Activated CD8-positive, alpha-beta memory T cell treated with anti-CD3 and anti-CD28 coated beads, Interleukin-2, amount 50 U/mL, for 48 hours (primary cell): ENCODE measurements at places on chromosomes 4 and X.
A peak's percentile ranks its signal among the peaks of the same experiment; 100 is the strongest.

DNA sequence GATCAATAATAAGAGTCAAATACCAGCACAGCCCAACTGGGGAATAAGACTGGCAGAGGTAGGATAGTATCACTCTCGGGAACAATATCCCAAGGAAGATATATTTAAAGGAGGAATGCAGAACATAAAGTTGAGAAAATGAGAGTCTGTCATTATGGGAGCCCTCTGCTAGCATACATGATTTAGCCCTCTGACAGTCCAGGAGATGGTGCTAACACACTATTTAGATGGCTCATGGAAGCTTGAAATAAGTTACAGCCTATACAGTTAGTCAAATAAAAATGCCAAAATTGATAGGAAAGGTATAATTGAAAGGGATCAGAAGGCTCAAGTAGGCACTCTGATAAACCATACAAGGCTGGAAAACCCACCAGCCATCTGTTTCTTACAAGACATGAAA lies 201.0 kb upstream of the NEIL3 start:
- no peak for DNase-seq

DNA sequence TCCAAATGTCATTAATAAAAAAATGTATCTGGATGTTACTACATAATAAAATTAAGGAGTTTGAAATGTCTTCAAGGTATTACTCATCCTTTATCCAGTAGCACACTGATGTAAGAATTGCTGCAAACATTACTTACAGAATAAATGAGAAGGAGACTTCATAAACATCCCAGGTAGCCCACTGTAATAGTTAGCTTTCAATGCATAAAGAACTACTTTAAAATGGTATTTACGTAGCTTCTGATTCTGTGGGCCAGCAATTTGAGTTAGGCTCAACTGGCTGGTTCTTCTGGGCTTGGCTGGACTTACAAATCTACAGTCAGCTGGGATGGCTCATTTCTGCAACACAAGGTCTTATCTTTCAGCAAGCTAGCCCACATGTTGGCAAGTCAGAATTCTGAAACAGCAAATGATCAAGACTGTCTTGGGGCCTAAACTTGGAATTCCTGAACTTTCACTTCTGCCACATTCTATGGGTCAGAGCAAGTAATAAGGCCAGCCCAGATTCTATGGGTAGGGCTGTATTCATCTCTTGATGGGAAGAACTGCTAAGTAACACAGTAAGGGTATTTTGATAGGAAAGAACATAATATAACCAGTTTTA lies 522.5 kb downstream of the IQCM start:
- no peak for DNase-seq

DNA sequence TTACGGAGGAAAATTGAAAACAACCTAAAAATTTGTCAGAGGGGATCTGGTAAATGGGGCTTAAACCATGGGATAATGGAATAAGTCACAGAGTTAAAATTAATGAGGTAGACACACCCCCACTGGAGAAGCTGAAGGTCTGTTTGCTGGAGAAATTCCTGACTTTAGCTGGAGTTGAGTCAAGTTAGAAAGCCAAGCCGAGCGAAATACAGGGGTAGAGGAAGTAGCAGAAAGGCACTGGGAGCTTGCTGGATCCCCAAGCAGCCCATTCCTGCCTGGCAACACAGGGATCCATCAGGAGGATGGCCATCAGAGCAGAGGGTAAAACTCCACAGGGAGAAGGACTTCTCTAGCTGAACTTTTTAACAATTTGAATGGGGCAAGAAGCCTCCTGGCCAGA lies 163.8 kb downstream of the ATRX start:
- DNase-seq, result no peak

- DNase-seq, result peak; percentile 82
Measured at GRCh38 chr4:1410491-1411325, 4.5 kb upstream of the NKX1-1 start.

GRCh38 chr4:69522554-69522953 lies 26.8 kb upstream of the UGT2B4 start:
- no peak for DNase-seq

GRCh38 chr4:15414551-15415091 lies 13.2 kb upstream of the C1QTNF7 start:
- no peak for DNase-seq

GRCh38 chrX:5644776-5645175 lies 583.9 kb downstream of the NLGN4X start:
- DNase-seq, result no peak

DNA sequence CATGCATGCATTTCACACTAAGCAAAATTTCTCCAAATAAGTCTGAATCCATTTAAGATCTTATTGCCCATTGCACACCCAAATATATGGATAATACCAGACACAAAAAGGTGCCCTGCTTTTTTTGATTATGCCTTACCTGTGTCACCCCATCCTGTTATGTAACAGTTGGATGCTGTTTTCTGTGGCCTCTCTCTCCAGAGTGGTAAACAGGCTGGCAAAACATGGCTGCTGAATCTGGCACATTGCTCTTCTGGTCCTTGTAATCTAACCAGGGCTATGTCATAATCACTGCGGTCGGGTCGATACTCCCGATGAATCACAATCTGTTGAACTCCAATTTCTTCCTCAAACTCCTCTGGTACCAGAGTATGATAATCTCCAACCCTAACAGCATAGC lies 70.1 kb downstream of the PRSS12 start:
- DNase-seq, result no peak

DNA sequence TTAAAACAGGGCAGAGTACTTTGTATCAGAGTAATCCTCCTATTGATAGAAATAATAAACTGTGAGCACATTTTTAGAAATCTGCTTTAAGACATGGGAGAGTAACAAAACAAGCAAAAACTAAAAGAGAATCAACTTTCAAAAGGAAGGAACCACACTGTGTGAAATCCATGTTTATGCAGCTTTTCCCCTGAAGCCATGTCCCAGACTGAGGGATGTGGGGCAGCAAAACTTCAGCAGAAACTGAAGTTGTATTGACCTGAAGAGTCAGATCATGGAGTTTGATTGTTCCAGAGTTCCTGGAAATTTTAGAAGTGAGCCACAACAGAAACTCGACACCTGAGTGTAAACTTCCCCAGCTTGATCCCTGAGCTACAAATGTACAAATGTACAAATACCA lies 53.2 kb downstream of the COMMD8 start:
- DNase-seq, result no peak

DNA sequence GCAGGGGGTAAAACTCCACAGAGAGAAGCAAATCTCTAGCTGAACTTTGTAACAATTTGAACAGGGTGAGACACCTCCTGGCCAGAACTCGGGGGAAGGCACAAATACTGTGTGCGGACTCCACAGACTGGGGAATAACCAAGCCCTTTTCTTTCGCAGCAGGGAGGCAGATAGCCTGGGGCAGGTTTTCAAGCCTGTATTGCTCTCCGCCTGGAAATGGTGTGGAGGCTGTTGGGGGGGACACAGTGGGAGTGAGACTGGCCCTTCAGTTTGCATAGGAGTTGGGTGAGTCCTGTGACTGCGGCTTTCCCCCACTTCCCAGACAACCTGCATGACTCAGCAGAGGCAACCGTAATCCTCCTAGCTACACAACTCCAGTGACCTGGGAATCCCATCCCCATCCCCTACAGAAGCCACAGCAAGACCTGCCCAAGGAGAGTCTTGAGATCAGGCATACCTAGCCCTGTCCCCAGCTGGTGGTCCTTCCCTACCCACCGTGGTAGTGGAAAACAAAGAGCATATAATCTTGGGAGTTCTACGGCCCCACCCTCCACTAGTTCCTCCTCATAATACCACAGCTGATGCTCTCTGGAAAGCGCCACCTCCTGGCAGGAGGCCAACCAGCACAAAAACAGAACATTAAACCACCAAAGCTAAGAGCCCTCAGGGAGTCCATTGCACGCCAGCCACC lies 12.9 kb upstream of the SMPX start:
- no peak for DNase-seq

- peak; percentile 77 for DNase-seq
Measured at GRCh38 chr4:56976837-56977320, 527 bp downstream of the NOA1 start.

GRCh38 chrX:12975991-12976558 lies 1.2 kb downstream of the TMSB4X start:
- DNase-seq, result peak; percentile 65

GRCh38 chr4:36183232-36183631 lies 61.1 kb downstream of the ARAP2 start:
- no peak for DNase-seq

DNA sequence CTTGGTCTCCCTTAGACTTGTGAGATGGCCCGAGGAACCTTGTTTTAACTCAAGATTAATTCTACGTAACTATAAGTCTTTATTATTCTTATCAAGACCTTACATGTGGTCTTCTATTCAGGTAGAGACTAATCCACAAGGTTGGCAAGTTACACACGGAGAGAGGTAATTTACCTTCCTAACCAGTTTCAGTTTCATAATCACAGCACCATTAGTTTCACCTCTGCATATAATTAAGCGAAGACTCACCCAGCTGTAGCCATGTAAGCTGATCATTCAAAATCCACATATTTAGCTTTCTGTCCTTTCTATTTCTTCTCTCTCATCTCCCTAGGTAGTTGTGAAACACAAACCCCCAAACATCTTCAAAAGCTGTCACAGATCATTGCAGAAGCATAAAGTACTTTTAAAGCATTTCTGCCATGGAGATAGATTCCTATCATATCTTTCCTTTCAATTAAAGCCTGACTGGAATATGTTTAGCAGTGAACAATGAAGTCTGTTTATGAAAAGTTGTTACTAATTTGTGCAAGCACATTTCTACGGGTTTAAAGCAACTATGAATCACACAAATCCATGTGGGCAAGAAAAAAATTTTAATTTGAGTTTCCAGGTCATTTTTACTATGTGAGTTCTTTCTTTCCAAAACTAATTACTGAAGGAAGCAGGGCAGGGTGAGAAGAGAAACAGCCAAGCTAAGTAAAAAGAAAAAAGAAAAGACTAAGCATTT lies 78.5 kb downstream of the BTC start:
- no peak for DNase-seq

GRCh38 chrX:17744896-17745523 lies 7.7 kb downstream of the SCML1 start:
- no peak for DNase-seq

DNA sequence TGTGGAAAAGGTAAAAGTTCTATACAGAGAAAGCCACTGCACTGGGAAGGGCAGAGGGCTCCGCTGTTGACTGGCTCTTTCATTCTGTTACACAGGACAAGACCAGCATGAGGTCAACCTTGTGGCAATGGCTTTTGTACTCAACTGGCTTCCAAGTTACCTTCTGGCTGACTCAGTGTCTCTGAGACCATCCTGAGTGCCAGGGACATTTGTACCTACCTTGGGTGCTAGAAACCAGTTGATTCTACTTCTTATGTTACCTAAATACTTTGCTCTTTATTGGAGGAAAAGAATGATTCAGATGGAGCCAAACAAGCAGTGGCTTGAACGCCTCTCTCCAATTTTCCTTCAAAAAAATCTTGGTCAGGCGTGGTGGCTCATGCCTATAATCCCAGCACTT lies 123.2 kb downstream of the RBM47 start:
- no peak for DNase-seq

- DNase-seq, result no peak
Measured at GRCh38 chrX:106672527-106672926, 54.0 kb upstream of the RNF128 start.

DNA sequence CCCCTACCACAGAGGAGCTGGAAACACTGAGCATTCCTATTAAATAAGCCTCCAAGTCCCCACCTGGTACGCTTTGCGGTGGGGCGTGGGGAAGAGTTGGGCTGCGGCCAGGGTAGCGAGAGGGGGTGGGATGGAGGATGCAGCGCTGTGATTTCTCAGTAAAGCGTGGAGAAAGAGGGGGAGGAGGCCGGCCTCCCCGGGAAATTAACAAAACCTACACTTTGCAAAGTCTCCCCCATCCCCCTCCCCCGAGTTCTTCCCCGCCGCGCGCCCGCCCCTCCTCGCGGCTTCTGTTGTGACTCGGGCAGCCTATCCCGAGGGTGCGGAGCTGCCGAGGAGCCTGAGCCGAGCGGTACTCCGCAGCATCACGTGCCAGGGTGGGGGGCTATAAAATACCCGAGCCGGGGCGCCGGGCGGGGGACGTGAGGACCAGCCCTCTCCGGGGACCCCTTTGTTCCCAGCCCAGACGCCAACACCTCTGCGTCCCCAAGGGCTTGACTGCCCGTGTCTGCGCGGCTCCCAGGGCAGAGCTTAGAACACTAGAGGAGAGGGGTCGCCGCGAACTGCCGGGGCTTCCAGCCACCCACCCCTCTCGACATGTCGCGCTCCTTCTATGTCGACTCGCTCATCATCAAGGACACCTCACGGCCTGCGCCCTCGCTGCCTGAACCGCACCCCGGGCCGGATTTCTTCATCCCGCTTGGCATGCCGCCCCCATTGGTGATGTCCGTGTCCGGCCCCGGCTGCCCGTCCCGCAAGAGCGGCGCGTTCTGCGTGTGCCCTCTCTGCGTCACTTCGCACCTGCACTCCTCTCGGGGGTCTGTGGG lies at the start of gene GSX2:
Gene GSX2, plus strand, starts transcription at position 416 of the 827 bp plus-strand sequence. Its CDS starts 182 bp downstream, at position 598.
- peak; percentile 62 for DNase-seq

GRCh38 chrX:14753441-14753840 lies 119.4 kb downstream of the FANCB start:
- DNase-seq, result no peak

GRCh38 chr4:15479913-15480185 lies 10.2 kb downstream of the CC2D2A start:
- DNase-seq, result no peak
